Motor neuron (in vitro differentiated cells): ENCODE measurements at places on chromosomes 2 and 18. TPM values are rescaled to one million over a fixed set of nuclear protein-coding genes. Genes with fewer than 3 reads are reported as not detected.

- peak; percentile 84 for ATAC-seq
These were observed 13.3 kb downstream of the CHPF start for GRCh38 chr2:219530048-219530963.

DNA sequence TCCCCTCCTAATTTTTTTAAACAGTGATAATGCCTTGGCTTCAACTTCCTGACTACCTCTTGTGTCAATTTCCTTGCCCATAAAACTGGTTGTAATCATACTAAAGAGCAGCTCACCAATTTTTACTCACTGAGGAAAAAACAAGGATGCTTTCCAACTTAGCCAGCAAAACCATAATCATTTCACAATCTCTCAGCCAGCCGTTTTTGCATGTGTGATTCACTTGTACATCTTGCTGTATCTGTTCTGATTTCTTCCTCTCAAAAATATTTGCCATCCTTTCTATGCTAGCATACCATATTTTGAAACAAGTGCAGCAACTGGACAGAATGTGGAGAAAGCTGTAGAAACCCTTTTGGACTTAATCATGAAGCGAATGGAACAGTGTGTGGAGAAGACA, 60.7 kb downstream of the RAB27B start:
- ATAC-seq = no peak

FSHR gene
- 0.10 TPM in 1 of 2 replicates, not detected in the other for total RNA-seq

- ATAC-seq = no peak
These were observed 16.9 kb upstream of the PAIP2B start for GRCh38 chr2:71243634-71244301.
